ENCODE measurements at places on chromosomes 3 and 15.

DNA sequence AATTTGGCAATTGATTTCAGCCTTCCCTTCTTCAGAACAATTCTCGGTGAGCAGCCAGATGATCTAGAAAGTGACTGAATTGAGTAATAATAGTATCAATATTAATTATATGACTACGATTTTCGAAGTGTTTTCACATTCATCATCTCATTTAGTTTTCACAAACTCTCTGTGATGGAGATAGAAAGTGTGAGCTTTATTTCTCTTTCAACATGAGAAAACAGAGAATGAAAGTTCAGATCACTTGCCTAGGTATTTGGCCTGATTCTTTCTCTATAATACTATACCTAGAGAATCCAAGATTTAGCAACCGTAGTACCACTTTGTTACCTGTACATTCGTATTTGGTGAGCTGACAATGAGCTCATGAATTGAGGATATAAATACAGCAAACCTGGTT, 739.2 kb upstream of the NR2F2 start:
- no peak for DNase-seq

DNA sequence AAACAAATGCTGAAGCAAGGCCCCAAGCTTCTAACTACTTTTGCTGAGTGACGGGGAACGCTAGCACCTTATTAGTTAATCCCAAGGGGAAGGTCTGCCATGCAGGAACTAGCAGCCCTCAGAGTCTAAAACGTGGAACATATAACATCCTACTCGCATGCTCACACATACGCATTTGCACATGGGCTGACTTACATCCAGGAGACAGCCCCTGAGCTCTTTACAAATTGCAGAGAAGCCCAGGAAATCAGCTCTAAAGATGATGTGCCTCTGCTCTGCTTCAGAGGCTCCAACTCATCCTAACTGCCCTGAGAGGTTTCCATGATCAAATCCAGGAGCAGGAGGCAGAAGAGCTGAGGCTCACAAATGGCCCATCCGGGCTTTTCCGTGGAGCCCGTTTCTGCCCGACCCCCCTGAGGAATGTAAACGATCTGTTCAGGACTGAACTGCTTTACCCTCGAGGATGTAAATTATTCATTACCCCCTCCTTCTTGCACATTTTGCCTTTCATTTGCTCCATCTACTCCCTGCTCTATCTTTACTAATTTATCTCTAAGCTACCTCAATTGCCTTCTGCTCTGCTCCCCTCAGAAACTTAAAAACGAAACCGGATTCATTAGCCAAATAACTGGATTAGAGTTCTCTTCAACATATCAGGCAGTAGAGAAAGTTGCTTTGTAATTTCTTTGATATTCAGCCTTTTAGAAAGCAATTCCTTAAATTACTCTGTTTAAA, 141.9 kb upstream of the CCDC54 start:
- DNase-seq: peak; percentile 41

- DNase-seq: peak; percentile 24
These were observed 5.0 kb downstream of the MASP1 start for GRCh38 chr3:187286467-187287059.

- DNase-seq: no peak
These were observed 59.5 kb upstream of the TSEN2 start for GRCh38 chr3:12424635-12425319.

DNA sequence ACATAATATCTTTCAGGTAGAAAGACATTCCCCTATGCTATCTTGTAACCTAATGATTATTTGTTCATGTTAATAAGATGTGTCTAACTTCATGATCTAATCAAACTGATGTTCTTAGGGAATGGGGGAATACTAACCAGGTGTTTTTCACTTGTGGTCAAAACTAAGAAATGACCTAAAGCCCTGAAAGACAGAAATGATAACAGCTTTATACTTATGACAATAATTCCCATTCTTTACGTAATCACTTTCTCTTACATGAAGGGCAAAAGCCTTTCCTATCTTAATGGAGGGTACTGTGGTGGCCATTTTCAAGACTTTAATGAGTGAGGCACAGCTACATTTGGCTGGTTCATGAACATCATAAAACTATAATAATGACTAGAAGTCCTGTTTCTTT, 33.9 kb upstream of the MEIS2 start:
- DNase-seq: no peak

DNA sequence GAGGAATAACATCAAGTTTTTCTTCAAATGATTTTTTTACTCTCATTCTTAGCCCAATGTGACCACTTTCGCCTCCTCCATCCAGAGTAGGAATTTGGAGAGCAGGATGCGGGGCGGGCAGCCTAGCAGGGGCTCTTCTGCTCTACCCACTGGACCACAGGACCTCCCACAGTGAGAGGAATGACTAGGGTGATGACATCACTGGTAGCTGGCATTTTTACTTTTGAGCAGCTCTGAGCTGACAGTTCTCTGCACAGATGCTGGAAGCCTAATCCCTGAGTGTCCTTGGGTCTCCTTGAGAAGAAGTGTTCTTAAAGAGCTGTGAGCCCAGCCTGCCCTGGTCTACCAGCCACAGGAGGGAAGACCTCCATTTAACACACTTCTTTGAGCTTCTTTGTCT, 1.4 kb upstream of the HCN4 start:
- peak; percentile 17 for DNase-seq

DNA sequence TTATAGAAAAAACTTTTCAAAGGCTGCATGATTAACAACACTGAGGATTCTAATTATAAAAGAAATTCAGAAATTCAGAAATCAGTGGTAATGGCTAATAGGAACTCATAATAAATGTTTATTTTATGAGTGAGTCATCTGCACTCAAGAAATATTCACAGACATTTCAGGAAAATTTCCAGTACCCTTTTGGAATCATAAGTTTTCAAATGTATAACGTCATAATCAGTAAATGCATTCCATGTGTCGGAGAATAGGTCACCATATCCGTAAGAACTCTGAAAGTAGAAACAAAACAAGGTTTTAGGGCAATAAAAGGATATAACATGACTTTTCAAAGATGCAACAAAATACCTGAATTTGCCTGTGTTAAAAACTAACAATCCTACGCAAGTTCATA, 24.7 kb downstream of the EOGT start:
- DNase-seq: no peak

- no peak for DNase-seq
These were observed 105.3 kb upstream of the C2CD4B start for GRCh38 chr15:62270216-62270921.

DNA sequence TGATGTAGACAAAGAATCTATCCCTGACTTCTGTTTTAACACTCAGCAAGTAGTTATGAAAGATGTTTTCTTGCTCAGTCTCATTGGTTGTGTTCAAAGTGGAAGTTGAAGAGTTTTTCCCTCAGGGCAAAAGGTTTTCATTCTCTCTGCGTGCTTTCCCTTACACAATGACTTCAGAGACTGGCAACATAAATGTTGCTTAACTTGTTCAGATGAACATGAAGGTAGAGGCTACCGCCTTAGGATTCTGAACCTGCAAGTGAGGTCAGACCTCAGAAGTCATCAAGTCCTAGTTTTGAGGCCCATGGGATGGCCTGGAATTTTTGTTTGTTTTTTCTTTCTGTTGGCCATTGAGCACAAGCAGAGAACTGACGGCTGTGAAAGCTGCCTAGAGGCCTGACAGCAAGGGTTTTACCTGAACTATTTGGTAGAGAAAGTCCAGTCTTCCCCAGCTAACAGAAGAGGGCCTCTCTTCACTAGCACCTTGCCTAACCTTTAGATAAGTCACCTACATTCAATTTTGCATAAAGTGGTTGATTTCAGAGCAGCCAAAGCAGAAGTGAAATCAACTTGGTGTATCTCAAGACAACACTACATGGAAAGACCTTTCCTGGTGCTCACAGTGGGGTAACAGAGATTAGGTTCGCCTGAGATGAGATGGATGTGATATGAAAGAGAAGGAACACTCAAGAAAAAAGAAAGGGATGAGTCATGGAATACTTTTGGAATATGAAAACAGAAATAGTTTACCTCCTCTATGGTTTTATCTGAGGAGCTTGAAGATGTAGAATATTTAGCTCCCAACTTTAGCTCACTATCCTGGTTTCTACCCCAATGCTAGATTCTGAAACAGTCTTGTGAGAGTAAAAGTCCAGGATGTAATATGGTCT, 53.6 kb upstream of the AP4E1 start:
- no peak for DNase-seq

- no peak for DNase-seq
These were observed 108.6 kb downstream of the RPLP1 start for GRCh38 chr15:69561071-69561784.

GRCh38 chr15:48577469-48577868, 68.0 kb downstream of the FBN1 start:
- no peak for DNase-seq

DNA sequence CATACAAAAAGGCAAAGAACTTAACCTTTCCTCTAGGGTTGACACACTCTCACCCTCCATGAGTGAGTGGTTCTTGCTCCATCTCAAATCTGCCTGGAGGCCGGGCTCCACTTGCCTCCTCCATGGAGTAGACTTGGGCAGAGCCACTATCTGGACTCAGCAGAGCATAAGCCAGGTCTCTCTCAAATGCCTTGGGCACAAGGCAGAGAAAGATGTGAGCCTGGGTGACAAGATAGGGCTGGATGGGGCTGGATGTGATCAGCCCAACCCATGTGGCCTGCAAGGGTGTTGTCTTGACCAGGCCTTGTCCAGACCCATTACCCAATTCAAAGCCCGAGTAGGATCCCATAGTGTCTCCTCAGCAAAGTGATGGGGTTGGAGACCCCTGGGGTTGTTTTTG, 4.2 kb upstream of the RPL29 start:
- DNase-seq: no peak

- DNase-seq: no peak
These were observed 24.4 kb downstream of the NR2F2 start for GRCh38 chr15:96354731-96355567.

DNA sequence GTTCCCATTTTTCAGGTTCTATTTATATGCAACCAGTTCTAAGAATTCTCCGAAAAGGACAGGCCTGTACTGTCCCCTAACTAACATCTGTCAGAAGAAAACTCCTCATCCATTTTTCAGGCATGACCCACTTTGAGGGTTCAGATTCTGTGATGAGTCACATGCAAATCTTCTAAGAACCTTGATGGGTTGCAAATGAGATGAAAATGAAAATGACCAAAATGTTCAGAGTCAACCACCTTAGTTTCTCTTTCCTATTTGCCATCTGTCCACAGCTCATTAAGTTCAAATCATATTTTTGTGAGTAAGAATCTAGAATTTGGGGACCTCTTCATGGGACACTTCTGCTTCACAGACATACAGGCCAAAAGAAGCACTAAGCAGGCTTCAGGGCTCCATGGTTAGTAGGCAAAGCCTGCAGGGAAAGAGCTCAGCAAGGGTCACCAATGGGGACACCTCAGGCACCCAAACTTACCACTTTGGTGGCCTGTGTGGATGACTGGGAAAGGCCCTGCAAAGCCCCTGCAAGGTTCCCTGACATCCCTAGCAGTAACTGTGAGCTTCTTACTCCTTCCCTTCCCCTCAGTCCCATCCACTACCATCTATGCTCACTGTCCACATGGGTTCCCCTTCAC, 122.0 kb downstream of the WDR76 start:
- no peak for DNase-seq

DNA sequence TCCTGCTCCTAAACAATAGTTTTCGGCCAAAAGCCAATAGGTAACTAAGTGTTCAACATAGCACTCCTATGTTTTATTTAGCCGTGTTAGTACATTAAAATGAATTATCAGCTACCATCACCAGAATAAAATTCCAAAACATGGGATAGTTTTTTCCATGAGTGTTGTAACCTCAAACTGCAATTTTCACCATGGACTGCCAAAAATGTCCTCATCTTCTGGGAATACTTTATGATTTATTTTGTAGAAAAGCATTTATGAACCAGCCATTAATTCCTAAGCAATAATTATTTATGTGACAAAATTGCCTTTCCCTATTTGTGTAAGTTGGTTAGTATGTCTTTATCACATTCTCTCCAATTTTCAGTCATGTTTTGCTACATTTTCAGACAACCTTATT, 438.1 kb downstream of the NAALADL2 start:
- DNase-seq: no peak

DNA sequence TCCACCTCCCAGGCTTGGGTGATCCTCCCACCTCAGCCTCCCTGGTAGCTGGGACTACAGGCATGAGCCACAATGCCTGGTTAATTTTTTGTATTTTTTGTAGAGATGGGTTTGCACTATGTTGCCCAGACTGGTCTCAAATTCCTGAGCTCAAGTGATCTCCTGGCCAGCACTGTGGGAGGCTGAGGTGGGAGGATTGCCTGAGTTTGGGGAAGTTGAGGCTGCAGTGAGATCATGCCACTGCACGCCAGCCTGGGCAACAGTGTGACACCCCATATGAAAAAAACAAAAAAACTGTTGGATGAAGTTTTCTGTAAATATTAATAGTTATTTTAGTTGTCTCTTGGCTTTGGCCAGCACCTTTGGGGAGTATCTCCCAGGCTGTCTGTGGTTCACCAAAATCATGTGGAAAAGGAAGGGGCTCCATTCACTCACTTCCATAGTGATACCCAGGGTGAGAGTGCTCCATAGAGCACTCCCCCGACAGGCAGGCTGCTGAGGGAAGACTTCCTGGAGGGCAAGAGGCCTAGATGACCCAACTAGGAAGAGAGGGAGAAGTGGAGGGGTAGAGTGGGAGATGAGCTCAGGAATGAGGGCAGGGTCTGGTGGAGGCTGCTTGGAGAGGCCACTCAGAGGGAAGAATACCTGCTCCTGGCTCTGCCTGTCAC, 47.1 kb downstream of the CDC25A start:
- no peak for DNase-seq

DNA sequence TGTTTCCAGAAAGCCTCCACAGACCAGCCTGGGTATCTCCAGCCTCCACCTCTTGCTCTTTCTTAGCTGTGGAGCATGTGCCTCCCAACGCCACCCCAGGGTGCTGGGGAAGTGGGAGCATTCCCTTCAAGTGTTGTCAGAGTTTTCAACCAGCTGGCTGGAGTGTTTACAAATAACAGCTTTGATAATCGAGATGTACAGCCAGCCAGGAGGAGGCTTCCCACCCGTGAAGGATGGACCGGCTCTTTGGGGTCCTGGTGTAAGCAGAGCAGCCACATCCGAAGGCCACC, 8.5 kb upstream of the OXTR start:
- no peak for DNase-seq

GRCh38 chr3:12730506-12731242, 28.4 kb downstream of the TMEM40 start:
- DNase-seq: peak; percentile 45

Data from A172 (cell line).